Dorsolateral prefrontal cortex (tissue), 122 donors: ENCODE measurements at places on chromosomes 12 and 14.

DNA sequence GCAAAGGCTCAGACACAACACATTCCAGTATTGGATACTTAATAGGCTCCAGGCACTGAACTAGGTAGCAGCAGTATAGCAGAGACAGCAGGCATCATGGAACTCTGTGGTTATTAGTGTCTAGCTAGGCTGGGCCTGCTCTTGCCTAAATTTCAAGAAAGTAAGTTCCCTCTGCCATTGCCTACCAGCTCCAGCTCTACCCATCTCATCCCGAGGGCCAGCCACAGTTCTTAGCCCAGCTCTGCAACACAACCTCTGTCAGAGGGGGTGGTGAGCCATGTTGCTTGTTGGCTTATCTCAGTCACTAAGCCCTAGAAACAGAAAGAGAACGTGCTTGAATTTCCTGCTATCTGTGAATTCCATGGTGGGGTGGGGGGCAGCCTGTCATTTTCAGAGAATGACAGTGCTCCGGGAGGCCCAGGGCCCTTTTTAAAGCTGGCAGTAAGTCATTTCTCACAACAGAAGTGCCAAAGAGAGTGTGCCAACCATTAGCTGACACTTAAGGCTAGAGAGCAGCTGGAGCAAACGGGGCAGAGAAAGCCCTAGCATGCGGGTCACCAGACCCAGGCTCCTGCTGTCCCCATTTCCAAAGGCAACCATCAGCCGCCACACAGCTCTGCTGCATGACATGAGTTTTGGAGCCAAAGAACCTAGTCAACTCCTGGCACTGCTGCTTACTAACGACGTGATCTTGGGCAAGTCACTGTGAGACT is 105.9 kb downstream of the PRMT8 start:
- no peak for DNase-seq

GRCh38 chr12:81249976-81250375 is 172.1 kb downstream of the ACSS3 start:
- DNase-seq, result no peak

DNA sequence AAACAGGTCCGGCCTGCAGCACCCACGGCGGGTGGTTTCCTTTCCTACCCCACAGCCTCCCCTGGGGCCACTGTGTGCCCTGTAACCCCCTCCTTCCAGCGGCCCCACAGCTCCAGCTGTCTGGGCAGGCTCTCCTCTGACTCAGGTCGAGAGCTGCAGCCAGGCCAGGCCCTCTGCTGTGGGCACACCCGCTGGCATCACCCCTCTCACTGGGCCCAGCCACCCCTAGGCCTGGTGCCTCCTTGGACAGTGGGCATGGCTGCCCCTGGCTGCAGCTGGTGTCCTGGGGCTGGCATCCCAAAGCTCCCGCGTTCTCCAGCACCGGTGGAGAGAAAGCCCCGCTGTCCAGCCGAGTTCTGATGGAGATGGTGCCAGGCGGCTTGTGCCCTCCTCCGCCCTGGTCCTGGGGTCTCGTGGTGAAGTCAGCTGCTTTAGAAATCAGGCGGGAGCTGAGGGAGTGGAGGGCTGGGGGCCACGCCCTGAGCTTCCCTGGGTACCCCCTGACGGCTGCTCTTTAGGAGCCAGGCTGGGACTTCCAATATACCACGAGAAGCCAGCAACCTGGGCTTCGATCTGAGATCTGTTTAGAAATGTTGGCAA is 114.9 kb downstream of the KIF26A start:
- DNase-seq, result no peak

GRCh38 chr14:104323551-104324175 is 185.3 kb downstream of the KIF26A start:
- no peak for DNase-seq

DNA sequence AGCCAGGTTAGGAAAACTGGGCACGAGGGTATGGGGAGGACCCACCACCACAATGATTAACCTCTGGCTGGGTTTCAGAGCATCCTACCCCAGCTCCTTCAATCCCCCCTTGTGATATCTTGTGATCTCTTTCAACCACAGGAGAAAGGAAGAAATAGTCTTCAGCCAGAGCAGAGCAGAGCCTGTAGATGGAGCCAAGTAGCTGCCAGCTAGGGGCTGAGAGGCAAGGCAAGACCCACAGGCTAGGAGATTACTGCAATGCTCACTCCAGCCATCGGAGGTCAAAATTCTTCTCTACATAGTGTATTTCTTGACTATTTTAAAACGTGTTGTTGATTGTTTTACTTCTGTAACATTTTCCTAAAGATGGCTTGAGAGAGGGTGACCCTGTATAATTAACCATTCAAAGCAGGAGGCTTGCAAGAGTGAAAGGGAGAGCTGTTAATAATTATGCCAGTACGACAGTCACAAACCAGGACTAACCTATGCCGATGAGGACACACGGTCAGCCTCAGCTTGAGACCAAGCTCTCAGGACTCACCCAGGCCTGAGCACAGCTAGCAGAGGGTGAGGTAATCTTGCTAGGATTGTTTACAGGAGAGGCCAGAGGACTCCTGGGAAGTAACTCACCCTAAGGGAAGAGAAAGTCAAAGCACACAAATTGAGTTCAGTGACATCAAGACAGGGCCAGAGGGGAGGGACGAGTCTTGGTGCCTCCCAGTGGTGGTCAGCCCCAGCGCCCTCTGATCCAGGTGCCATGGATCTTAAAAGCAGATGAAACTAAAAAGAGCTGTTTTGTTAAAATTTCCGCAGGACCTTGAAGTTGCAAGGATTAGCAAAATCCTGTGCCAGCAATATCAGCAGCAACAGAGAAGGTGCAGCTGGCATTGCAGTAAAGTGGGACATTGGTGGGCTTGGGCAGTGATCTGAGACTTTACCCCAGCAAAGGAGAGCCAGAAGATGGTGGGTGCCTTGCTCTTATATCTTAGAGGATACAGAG is 29.8 kb upstream of the CDKN3 start:
- DNase-seq, result peak; percentile 50

DNA sequence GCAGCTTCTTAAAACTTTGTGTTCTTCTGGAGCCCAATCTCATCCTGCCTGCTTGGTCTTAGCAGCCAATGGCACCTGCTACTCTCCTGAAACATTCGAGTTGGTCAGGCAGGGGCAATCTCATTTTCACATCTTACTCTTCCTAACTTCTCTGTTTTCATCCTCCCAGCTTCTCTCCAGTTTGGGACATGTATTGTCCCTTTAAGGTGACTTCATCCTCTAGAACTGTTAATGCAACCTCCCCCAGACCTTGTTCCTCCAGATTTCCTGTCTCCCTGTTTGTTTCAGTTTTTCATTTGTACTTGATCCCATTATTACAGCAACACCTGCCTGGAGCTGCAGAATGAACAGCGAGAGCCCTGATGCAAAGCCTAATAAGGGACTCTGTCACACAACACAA is 31.3 kb downstream of the SERPINA11 start:
- no peak for DNase-seq

GRCh38 chr14:53306267-53306721 is 153.2 kb upstream of the DDHD1 start:
- peak; percentile 64 for DNase-seq

GRCh38 chr12:29534935-29535334 is 37.4 kb upstream of the OVCH1 start:
- DNase-seq, result no peak

GRCh38 chr12:69003991-69004390 is 71.0 kb upstream of the CPM start:
- no peak for DNase-seq

- no peak for DNase-seq
Measured at GRCh38 chr14:105431256-105431655, 11.6 kb downstream of the MTA1 start.

DNA sequence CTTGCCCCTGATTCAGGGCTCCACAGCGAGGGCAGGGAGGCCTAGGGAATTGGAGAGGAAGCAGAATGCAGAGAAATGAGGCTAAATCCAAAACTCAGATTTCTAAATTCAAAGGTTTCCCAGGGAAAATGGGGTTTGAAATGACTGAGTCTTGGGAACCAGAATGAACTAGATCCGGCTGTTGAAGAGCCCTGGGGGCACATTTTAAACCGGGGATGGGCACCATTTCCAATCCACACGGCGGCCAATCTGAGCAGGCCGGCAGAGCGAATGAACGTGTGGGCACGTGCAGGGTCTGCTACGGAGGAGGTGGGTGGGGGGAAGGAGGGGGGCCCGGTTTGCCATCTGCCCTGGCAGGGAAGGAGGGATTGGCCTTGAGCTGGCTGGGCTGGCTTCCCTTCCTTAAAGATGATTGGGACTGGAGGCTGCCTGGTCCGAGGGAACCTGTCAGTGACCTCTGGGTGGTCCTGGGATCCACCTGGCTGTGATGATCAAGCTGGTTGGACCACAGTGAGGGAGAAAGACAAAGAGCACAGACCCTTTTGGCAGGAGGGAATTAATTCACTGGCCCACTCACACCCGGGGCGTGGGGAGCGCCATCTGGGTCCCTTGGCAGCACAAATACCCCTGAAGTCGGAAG is 161.0 kb downstream of the RBM19 start:
- DNase-seq, result no peak

DNA sequence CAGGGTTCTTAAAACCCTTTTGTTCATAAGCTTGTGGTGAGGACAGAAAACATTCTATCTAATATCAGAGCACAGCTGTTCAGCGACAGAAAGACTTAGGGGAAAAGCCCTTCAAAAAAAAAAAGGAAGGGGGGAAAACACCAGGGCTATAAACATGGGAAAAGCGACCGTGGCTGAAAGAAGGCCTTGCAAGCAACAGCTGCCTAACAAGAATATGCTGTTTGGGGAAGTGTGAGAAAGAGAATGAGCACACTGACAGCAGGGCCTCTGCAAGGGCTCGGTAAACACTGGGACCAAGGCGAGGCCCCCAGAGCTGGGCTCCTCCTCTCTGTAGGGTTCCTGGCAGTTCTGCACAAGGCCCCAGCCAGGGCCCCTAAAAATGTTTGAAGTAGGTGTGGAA is 27.4 kb upstream of the CCND2 start:
- no peak for DNase-seq

- DNase-seq, result no peak
Measured at GRCh38 chr12:46663318-46663717, 162.5 kb downstream of the SLC38A4 start.

DNA sequence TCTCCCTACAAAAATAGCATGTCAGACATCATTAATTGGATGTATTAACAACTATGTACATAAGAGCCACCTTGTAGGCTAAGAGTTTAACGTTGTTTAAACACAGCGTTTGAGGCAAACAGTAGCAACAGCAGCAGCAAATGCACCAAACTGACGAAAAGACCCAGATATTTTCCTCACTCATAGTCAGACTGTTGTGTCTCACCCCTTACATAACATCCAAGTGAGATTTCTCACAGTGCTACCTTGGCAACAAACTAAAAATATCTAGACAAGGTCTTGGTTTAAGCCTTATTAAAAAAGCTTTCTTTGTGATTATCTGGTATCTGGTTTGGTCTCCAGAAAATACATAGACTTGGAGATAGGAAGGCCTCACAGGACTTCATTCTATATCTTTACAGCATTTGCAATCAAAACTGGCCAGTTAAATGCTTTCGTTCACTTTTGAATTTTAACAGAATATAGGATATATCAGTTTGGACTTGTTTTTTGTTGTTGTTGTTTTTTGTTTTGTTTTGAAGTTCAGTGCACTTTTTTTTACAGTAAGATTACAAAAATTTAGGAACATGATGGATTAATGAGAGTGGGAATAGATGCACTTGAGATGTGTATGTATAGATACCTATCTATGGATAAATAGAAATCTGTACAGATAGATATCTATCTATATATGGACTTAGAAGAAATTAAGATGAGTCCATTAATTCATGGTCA is 4.1 kb downstream of the BHLHE41 start:
- DNase-seq, result no peak

- no peak for DNase-seq
Measured at GRCh38 chr14:102408724-102409123, 46.0 kb downstream of the TECPR2 start.

GRCh38 chr14:61090432-61091216 is 109.6 kb downstream of the SLC38A6 start:
- no peak for DNase-seq

GRCh38 chr12:6635856-6636531 is at the start of gene LPAR5:
Gene LPAR5 (minus strand): TSS chr12:6635959. CDS start chr12:6621248, 14,711 bp downstream.
- no peak for DNase-seq

GRCh38 chr14:77040059-77040740 is 11.7 kb upstream of the IRF2BPL start:
- peak; percentile 95 for DNase-seq

DNA sequence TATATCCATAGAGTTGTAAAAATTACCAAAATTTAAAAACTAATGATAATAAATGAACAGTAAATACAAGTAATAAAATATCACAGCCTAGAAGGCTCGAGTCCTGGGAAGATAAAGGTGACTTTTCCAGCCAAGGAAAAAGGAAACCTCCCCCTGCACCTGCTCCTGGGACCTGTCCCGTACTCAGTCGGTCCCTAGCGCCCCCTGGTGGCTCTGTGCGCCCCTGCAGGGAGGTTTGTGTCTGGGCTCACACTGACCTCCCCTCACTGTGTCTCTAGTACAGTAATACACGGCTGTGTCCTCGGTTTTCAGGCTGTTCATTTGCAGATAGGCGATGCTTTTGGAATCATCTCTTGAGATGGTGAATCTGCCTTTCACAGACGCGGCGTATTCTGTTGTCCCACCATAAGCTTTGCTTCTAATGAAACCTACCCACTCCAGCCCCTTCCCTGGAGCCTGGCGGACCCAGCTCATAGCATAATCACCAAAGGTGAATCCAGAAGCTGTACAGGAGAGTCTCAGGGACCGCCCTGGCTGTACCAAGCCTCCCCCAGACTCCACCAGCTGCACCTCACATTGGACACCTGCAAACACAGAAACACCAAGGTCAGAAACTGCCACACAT is 1030.4 kb downstream of the TMEM121 start:
- DNase-seq, result no peak

- DNase-seq, result no peak
Measured at GRCh38 chr12:19030180-19030579, 99.4 kb upstream of the PLEKHA5 start.

GRCh38 chr12:26686408-26686807 is 146.6 kb downstream of the ITPR2 start:
- no peak for DNase-seq

DNA sequence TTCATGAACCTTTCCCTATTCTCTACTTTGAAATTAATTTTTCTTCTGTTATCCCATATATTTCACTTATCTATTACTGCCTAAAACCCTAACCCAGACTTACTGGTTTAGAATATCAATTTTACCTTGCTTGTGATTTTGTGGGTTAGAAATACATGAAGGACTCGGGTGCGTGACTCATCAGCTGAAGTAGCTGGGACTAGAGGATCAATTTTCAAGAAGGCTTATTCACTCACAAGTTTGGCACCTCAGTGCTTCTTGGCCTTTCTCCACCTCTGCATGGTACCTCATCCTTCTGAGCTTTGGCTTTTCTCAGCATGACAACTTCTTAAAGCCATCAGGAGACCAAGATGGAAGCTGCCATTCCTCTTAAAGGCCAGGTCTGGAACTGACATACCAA is 57.8 kb downstream of the TMEM117 start:
- DNase-seq, result no peak

GRCh38 chr12:93221841-93222240 is 155.9 kb upstream of the NUDT4 start:
- no peak for DNase-seq

GRCh38 chr14:106613256-106613655 is 1086.9 kb downstream of the TMEM121 start:
- no peak for DNase-seq

DNA sequence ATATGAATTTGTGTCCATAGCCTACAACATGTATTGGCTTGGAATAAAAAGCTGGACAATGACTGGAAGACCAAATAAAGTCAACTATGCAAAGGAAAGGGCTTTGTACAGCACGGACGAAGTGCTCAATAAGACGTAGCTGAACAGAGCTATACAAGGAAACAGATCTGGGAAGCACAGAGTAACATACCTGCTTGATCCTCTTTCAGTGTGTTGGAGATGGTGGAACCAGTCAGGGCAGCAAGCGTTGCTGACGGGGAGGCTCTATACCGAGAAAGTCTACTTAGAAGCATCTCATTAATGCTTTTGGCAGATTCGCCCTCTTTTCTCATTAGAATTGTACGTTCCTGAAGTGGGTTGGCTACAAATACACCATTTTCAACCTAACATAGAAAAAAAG is 99.3 kb downstream of the HECTD4 start:
- DNase-seq, result no peak
